ENCODE measurements at places on chromosomes 2 and 18.

DNA sequence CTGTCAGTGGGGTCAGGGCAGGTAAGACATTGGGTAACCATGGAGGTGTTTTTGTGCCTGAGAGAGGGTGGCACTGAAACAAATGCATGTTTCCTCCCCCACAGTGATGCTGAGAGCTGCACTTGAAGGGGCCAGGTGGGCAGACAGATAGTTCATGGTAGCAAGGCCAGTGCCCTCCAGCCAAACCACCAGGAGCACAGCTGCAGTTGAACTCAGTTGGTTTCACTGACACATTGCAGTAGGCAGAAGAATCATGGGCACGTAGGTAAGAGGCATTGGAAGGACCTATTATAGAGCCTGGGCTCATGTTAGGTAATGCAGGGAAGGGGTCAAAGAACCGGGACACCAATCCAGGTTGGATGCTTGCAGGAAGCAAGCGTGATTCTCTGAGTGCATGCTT, 93.2 kb upstream of the ARL4C start:
- no peak for DNase-seq

DNA sequence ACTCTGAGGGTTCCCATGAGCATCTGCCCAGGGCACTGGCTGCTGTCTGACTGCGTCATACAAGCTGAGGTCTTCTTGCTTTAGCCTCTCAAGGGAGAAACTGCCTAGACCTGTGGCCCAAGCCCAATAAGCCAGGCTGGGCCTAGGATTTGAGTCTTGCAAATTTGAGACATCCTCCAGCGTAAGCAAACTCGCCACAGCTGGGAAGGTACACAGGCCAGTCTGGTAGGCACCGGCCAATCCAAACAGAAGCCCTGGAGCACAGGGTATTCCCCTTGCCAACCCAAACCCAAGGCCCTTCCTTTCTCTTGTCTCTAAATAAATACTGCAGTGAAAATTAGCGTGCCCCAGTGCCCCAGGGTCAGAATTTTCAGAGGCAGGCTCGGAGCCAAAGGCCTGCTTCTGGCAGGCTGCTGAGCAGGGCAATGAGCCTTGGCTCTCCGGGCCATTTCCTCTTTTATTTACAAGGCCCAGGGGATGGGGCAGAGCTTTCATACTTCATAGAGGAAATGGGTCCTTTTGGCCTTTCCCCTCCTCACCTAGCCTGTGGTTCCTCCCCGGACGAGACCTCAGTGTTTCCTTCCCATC, 33.3 kb downstream of the POLR1A start:
- DNase-seq, result peak; percentile 34

DNA sequence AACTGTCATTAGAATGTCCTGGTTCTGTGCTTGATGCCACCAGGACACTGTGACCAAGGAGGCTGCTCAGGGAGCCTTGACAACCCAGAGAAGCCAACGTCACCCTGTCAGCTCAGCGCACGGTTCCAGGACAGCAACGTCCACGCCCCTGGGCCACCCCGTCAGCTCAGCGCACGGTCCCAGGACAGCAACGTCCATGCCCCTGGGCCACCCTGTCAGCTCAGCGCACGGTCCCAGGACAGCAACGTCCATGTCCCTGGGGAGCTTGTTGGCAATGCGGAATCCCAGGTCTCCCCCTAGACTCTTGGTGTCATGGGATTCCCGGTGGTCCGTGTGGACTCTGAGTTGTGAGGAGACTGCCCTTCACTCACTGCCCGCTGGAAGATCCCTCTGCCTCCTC, 51.0 kb upstream of the GALR1 start:
- no peak for DNase-seq

- DNase-seq, result no peak
Observed at GRCh38 chr2:69589973-69590652, 53.4 kb downstream of the AAK1 start.

DNA sequence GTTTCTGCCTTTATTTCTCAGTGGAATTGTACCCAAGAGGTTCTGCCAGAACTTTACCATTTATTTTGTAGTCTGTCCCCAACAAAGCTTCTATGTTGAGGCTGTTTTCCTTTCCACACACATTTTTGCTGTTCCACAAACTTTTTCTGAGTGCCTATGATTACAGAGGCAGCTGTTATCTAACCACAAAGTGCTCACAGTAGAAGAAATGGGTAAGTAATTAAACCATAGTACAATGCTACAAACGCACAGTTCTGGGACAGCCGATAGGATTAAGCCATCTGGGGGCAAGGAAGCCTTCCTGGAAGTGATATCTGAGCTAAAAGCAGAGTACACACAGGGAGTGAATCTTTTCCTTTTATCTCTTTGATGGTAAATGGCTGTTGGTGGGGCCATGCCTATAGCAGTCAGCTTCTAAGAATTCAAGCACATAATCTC, 3.9 kb upstream of the MGAT4A start:
- DNase-seq, result no peak

DNA sequence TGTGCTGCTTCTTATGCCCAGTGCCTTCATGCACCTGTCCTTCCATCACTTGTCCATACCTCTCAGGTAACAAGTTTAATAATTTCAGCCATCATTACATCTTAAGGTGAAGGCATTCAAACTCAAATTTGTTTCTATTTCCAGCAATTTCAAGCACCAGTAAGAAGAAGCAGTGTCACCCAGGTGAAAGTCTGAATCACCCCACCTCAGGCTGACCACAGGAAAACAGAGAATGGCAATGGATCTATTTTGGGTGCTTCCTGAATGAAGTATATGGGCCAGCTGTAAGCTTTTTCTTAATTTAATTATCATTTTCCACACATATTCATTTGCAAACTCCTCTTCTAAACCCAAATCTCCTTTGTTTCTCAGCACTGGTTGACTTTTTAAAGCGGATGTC, 372.7 kb upstream of the SOX11 start:
- no peak for DNase-seq

- DNase-seq, result no peak
Observed at GRCh38 chr18:60978338-60978737, 354.9 kb upstream of the CDH20 start.

DNA sequence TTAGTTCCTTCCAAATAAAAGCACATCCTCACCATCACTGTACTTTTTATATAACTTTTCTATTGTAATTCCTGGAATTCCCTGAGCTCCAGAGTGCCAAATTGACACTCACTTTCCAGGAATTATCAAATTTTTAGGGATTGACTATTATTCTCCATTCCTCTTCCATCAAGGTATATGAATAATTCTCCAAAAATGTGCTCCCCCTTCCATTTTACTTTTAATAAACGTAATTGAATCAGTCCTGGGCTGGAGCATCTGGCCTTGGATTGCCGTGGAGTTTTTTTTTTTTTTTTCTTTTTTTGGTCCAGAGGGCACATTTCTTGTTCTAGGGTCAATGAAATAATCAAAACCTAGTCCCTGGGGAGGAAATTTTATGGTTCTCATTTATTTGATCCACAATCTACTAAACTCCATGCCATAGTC, 304.3 kb downstream of the CDCA7 start:
- no peak for DNase-seq

DNA sequence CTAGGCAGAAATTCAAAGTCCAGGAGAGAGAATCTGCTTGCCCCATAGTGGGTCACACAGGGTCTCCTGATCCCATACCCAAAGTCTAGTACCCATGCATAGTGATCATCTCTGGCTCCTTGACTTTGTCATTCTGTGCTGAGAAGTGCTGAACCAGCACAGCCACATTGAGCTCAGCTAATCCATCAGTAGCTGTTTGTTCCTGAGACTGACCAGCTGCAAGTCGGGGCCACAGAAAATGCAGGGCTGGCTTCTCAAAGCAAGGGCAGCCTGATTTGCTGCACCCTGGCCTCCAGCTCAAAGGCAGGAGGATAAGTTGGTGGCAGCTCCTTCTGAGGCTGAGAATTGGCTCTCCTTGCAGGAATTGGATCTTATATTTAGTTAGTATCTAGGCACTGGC, 72.2 kb downstream of the LYPD1 start:
- DNase-seq, result no peak
